ENCODE measurements at places on chromosomes 5 and 9.

DNA sequence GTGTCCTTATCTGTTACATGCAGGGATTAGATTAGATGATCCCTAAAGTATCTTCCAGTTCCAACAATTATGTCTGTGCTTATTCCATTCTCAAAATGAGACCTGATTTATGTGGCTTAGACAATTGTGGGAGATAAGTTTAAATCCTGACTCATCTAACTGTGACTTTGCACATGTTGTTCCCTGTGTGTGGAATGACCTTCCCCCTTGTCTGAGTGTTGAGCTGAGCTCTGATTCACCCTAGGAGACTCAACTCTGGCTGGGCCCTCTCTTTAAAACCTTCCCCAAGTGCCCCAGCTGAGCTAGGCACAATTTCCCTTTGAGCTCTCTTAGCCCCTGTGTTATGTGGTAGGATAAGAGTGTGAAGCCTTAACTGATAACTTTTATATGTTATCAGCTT, 118.9 kb upstream of the ELL2 start:
- DNase-seq = no peak

DNA sequence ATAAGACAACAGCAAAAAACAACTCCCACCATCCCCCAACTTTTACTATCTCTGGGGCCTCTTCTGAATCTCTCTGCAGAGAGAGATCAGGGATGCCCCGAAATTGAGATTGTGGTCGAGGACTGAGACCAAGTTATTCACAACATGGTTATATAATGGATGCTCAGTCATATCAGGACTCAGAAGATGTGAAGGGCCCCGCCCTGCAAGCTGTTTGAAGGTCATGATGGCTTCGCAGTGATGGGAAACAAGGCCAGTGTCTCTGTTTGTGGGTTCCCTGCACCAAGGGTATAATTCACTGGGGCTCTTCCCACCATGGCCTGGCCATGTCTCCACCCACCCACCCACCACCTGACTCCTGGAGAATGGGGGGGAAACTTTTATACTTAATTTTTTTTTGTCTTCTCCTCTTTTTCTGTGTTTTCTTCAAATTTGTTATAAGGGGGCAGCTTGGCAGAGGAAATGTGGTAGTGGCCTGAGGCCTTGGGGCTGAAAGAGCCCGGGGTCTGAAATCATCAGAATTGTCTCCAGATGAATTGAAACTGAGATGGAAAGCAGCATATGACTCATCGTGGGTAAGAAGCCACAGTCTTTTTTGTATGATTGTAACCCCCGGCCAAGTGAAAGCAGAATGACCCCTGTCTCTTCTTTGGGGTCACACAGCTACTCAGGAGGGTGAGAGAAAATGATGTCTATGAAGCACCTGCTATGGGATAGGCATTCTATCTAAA, 15.0 kb upstream of the TEX48 start:
- no peak for DNase-seq

DNA sequence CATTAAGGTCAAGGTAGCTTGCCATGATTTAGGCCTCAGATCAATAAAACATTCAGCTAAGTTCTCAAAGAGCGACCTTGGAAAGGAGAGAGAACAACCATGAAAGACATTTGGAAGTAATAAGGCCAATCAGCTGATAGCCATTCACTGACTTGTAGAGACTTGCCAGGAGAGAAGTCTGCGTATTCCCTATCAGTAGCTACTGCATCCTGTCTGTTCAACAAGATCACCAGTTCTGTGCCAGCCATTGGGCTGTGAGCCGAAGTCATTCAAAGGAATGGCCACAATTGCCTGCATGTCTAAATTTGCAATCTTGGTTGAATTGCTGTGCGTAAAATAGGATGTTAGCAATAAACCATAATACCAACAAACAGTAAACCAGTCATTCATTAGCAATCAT, 219.8 kb downstream of the FBXL7 start:
- no peak for DNase-seq

DNA sequence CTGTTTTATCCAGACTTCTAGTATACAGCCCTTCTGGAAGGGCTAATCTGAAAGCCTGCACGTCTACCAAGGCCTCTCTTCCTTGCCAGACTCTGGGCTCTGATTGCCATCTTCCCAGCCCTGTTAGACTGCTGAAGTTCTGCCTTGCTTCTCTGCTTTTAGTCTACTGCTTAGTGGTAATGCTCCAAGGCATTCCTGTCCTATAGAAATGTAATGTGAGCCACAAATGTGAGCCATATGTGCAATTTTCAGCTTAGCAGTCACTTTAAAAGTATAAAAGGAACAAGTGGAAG, 32.1 kb downstream of the WNK2 start:
- no peak for DNase-seq

DNA sequence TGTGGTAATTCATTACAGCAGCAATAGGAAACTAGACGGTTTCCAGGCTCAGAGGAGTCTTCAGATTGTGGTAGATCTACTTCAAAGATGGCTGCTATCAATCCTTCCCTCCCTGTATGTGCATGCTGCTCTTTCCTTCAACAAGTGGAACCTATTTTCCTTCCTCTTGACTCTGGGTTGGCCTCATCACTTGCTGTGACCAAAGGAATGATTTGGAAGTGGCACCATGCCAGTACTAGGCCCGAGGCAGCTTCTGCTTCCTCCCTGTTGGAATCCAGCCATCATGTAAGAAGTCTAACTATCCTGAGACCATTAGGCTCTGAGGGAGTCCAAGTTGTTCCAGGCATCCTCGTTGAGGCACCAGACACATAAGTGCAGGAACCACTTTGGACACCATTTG, 46.5 kb upstream of the MCTP1 start:
- DNase-seq = no peak

- no peak for DNase-seq
Measured at GRCh38 chr9:2337131-2337530, 284.5 kb upstream of the VLDLR start.

DNA sequence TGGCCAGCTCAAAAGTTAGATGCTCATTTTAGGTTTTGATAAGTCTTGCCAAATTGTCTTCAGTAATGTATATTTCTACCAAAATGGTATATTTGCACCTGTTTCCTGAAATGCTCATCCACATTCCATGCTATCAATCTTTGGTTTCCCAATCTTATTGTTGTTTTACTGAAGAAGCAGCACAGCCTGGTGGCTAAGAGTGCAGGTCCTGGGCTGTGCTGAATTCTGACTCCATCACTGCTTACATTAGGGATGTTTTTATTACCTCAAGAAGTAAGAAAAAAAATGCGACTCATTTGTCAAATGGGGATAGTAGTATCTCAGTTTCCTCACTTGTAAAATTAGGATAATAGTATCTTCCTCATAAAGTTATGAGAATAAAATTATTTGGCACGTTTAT, 13.6 kb upstream of the S100Z start:
- DNase-seq = no peak

GRCh38 chr9:134652291-134653225, 11.0 kb downstream of the COL5A1 start:
- DNase-seq = no peak

DNA sequence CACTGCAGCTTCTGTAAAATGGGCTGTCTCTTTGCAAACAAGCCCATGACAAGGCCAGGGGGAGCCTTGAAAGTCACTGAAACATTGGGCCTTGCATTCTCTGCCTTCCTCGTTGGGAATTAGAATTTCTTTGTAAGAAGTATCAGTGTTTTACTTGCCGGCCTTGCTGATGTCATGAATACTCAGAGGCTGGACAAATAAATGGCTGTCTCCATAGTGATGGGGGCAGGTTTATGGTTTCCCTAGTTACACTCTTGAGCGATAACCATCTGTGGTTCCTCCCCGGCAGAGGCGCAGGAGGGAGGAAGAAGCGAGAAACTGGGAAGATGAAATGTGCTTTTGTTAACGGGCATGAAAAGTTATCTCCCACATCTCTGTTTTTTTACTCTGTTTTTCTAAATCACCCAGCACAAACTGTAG, 272.7 kb upstream of the PANK3 start:
- no peak for DNase-seq

- DNase-seq = no peak
Measured at GRCh38 chr5:759781-760362, 24.7 kb downstream of the ZDHHC11B start.

- DNase-seq = no peak
Measured at GRCh38 chr9:76090909-76091308, 200.4 kb downstream of the PCSK5 start.

DNA sequence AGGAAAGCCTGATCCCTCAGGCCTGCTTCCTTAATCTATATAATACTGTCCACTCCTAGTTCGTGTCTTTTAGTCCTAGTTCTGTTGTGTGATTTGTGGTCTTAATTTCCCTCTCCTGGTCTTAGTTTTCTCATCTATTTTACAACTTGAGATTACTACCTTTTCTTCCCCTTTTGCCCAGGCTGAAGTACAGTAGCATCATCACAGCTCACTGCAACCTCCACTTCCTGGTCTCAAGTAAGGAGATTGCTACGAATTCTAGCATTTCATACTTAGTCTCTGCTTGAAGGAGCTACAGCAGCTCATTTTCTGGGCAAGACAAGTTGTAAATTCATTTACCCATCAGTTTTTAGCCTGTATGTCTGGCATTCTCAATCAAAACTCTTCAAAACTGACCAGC, 5.5 kb downstream of the TRIM32 start:
- no peak for DNase-seq

GRCh38 chr5:57172466-57173318, 1.2 kb upstream of the GPBP1 start:
- DNase-seq = peak; percentile 27

DNA sequence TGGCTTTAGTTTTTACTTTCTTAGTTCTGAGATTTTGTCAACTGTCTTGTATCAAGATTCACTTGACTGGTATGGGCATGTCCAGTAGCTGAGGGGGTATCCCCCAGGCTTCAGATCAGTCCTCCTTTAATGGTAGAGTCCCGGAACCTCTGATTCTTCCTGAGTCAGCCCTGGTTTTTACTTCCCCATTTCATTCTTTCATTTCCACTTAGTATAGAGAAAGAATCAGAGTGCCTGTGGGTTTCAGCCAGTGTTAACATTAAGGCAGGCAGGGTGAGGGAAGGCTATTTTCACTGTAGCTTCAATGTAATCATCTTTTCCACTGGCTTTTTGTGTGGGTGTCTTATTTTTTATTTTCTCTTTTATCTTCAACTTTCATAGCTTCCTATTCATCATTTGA, 8.3 kb upstream of the COMMD10 start:
- DNase-seq = no peak

- no peak for DNase-seq
Measured at GRCh38 chr5:40775846-40776657, 20.3 kb upstream of the TTC33 start.

GRCh38 chr5:141330299-141331080, at the start of gene PCDHGA1:
Gene PCDHGA1, plus strand, starts transcription at chr5:141330514.
- DNase-seq = no peak

DNA sequence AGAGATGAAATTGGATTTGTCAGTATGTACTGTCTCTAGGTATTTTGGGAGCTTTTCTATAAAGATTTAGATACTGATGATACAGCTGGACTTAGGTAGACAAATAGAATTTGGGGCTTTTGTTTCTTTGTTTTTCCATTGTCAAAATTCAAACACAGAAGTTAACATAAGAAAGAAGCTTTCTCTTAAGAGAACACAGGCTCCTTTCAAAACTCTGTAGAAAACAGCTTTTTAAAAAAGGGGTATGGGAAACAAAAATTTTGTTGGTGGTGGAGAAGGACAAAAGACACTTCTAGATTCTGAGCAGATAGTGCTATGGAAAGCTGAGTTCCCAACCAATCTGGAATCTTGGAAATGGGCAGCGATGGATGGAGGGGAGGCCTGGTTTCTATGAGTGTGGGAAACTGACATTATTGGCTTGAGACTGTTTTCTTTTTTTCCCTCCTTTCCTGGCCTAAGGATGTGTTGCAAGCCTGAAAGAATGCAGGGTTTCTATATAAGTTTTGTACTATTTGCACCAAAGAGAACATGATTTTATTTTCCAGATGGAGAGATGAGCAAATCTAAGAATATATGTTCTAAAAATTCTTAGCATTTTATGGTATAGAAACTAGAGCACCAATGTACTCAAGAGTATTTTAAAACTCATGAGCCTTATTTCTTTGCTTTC, 240.0 kb downstream of the PRR16 start:
- DNase-seq = no peak

- DNase-seq = no peak
Measured at GRCh38 chr5:107469485-107470294, 201.0 kb downstream of the EFNA5 start.

DNA sequence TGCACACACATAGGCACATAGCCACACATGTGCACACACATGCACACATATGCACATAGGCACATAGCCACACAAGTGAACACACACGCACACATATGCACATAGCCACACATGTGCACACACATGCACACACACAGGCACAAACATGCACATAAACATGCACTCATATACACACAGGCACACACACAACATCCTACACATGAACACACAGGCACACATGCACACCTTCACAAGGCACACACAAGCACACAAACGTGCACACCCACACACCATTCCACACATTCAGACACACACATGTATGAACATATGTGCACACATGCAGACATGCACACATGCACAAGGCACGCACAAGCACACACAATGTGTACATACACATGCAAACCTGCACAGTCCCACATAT, 484.7 kb downstream of the IRX1 start:
- DNase-seq = no peak

DNA sequence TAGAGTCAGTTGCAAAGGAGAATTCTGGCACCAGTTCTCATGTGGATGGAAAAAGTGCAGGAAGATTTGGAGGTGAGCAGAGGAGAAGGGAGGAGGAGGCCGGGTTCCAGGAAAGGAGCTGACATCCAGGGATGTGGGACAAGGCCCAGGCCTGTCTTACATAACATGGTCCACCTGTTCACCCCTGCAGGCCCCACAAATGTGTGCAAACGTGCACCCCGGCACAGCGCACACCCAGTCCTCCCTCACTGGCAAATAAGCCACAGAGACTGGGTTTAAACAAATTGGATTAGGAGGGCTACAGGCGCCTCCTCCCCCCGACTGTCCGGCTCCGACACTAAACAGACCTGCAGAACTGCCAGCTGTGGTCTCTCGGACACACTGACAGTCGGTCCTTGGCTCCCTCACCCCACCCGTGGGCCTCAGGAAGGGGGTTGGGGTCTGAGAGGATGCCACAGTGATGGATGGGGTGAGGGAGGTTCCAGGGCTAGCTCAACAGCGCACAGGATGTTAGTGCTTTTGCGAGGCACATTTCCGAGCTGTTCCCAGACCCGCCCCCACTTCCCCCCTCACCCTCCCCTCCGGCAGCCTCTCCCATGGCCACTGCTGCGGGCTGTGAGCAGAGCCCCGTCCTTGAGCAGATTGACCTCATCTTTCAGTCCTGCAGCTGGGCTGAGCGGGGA, 43.4 kb upstream of the IL17B start:
- DNase-seq = no peak
